DMS 273 treated with DMSO at 0.1 percent for 48 hours (cell line): ENCODE measurements at places on chromosomes 3 and 15.
A peak's percentile ranks its signal among the peaks of the same experiment; 100 is the strongest.

DNA sequence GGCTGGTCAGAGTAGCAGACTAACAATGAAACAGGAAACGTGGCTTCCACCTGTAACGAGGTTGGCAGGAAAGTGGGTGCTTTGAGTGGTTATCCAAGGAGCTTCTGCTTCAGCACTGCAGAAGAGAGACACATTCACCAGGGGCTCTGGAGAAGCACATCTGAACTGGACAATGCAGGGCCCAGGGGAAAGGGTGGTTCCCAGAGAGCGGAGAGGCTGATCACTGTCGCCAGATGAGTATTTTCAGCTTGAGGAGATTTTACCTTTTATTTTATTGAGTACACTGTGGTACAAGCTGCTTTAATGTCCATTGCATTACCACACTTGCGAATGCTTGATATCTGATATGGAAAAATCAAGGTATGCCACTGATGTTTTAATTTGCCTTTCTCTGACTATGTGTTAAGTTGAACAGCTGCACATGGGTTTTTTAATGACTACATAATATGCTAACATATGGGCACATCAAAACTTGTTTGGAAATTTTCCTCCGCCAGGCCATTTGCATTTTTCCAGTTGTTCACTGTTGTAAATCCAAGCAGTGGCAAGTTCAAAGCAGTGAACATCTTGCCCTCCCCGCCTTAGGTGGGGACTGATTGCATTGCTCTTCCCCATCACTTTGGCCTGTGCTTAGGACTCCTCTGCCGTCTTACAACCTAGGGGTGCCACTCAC is 52.1 kb downstream of the LRTM1 start:
- peak; percentile 71 for DNase-seq

DNA sequence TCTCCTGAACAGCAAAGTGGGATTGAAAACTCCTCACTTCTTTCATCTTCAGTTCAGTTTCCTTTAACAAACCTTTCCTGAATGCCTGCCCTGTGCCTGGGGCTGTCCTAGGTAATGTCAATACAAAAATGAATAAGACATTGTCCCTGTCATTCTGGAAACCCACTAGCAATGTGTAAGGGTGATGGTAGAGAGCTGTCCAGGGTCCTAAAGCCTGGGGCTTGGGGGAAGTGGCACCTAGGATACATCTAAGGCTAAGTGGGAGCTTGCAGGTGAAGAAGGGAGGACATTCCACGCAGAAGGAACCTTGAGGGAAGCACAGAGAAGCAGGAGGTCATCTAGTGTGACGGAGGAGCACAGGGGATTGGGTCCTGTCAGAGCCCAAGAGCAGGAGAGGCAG is 212.7 kb upstream of the PPP2R3A start:
- no peak for DNase-seq

- DNase-seq, result no peak
These were observed 984 bp upstream of the EDC3 start for GRCh38 chr15:74696808-74697207.

- no peak for DNase-seq
These were observed 49.7 kb upstream of the GPD1L start for GRCh38 chr3:32056559-32057290.

GRCh38 chr3:140715035-140715434 is 37.2 kb downstream of the TRIM42 start:
- no peak for DNase-seq

- DNase-seq, result no peak
These were observed 67.2 kb downstream of the CRTC3 start for GRCh38 chr15:90596943-90597342.

DNA sequence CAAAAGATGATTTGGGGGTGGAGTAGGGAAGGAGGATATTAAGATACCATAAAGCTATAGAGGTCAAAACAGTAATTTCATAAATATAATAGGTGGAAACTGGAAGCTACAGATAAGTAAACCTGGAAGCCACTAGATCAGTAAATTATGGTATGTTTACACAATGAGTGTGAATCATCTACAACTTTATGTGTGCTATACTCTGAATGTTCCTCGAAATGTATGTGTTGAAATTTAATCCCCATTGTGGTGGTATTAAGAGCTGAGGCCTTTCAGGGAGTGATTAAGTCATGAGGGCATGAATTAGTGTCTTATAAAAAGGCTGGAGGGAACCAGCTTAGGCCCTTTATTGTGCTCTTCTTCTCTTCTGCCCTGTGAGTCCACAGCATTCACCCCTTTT is 25.2 kb downstream of the EOMES start:
- DNase-seq, result no peak

DNA sequence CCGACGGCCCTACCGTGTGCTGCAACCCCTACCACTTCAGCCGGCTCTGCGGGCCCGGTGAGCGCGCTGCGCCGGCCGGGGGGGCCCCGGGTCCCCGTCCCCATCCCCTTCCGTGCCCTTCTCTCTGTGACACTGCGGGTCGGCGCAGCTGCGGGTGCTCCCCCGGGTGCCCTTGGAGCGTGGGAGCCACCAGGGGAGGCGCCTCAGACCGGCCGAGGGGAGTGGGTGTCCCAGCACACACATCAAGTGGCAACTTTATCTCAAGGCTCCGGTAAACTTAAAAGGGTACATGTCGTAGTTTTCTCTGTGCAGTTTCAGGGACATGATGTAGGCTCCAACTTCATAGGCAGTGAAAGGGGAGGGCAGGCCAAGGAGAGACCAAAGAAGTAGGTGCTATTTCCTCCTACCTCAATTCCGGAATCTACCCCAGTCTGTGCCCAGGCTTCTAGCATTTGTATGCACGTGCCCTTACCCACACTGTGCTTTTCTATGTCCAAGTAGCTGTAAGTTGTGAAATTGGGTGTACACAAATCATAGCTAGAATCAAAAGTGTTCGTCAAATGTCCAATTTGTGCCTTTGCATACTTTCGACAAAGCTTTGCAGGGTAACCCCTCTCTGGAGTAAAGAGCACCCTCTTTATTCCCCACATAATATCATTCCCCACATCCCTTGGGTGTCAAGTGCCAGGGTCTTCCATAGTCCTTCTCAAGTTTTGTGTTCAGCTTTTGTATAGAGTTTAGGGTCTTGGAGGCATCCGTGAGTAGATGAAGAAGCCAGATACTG is 2.2 kb downstream of the SMAD6 start:
- no peak for DNase-seq

DNA sequence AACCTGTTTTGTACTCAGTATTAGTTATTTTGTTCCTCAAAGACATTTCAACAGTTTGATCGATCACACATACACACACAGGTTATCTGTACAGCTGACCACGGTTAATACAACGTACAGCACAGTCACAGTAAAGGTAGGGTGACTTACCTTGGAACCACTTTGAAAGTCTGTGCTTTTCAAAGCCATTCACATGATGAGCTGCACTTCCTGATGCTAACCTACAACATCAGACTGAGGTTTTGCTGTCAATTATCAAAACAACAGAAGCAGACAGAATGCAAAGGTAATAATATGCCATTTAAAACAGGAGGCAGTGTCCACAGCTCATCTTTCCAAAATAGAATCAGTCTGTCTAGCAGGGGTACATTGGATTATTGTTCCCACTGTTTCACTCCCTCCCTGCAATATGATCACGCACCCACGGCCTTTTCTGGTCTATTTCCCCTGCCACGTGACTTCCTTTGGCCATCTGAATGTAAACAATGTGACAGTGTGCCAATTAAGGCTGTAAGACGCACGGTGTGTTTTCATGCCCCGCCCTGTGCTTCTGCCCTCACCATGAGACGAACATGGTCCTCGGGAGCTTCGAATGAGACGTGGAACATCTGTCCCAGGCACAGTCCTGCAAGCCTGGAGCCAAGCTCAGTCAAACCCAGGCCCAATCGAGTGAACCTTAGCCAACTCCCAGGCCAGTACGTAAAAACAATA is 102.4 kb downstream of the FMN1 start:
- DNase-seq, result no peak

DNA sequence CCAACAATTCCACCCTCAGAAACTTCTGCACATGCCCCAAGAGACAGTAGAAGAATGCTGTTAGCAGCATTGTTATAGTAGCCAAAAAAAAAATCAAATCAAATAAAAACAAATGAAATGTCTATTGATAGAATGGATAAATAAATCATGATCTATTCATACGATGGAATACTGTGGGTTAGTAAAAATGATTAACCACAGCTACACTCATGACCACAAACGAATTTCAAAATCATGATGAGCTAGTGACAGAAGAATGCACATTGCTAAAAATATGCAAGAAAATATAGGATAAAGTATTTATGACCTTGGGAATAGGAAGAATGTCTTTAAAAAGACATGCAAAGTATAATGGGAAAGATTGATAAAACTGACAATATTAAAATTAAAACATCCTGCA is 57.5 kb upstream of the ACAN start:
- DNase-seq, result no peak

DNA sequence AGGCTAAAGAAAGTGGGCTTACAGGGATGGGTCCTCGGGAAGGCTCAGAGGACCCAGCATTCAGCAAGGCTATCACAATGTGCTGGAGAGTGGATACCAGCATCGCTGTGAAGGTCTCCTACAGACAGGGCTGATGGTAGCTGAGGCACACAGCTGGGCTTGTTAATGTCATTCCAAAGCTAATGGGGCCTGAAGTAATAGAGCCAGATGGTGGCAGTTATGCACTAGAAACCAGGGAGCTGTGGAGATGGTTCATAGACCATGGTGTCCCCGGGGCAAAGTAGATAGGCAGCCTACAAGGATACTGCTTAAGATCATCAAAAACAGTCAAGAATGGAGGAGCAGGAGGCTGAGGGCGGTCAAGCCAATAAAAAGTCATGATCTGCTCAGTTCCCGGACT is 24.8 kb upstream of the BOC start:
- DNase-seq, result peak; percentile 62

DNA sequence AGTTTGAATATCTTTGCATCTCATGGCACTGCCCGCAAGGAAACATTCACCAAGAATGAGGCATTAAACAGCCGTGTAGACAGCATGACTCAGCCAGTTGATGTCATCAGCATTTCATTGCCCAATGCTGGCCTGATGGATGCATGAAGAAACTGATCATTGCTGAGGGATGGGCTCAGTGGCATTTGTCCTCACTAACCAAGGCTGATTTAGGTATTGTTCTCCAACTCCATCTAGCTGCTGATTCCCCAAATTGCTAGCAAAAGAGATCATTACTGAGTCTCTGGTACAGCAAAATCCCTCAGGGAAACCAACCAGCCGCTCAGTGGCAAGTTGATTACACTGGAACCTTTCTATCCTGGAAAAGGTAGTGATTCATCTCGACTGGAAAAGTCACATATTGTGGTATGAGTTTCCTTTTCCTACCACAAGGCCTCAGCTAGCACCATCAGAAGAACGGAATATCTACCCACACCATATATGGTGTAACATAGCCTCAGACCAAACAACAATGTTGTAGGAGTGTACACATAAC is 186.5 kb upstream of the GAP43 start:
- DNase-seq, result no peak

GRCh38 chr3:10259798-10260197 is 11.5 kb downstream of the TATDN2 start:
- no peak for DNase-seq

DNA sequence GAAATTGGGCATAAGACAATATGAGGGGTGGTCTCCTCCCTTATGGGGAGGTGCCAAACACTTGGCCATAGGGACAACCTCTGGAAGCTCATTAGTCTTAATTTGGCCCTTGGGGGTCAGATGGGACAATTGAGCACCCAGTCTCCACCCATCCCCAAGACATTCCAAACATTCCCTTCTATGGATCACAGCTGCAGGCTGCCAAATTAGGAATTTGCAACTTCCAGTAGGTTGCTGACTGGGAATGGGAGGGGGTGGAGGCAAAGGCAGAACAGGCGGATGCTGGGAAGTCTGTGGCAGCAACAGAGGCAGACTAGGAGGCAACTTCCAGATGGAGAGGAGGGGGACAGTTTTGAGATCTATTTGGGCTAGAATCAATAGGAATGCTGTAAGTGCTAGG is 1.4 kb upstream of the PDHB start:
- DNase-seq, result no peak

- DNase-seq, result no peak
These were observed 44.8 kb downstream of the ANP32A start for GRCh38 chr15:68775671-68776476.

- DNase-seq, result peak; percentile 46
These were observed 72.1 kb downstream of the LRIG1 start for GRCh38 chr3:66428733-66429132.

- no peak for DNase-seq
These were observed at the start of gene POU1F1 for GRCh38 chr3:87276484-87276883. Gene POU1F1 (minus strand): TSS chr3:87276584. CDS start chr3:87276462, 122 bp downstream.

GRCh38 chr15:51876169-51876568 is 46.7 kb downstream of the TMOD3 start:
- DNase-seq, result no peak

DNA sequence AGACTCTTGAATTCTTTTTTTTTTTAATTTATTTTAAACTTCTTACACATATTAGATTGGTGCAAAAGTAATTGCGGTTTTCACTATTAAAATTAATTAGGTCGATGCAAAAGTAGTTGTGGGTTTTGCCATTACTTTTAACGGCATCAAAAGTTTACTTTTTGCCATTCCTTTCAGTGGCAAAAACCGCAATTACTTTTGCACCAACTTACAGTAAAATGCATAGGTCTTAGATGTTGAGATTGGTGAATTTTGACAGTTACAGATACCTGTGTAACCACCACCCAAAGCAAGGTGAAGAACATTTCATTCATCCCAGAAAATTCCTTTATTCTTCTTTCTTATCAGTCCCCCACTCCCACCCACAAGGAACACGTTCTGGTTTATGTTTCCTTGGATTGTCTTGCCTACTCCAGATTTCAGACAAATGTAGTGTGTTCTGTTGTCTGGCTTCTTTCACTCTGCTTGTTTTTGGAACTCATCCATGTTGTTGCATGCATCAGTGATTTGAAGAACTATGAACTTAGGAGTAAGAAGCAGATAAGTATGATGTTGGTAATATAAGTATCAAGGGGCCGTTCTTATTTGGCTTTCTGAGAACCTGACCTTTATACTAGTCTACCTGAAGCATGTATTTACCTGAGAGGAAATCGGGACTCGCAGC is 198.4 kb upstream of the UBE2E1 start:
- DNase-seq, result no peak

DNA sequence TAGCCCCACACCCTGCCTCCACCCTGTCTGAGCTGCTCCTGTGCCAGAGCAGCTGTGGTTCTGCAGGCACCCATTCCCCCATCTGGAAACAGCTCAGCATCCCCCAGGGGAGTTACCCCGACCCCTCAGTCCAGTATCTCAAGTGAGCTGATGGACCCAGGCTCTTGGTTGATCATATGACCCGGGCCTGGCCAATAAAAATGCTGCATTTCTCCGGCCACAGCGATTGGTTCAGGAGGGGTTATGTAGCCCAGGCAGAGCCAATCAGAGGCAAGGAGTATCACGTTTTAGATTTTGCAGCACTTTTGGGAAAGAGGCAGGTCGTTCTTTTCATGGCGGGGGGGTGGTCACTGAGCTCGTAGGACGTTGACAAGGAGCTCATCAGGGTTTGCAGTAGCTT is 120.8 kb downstream of the TPRA1 start:
- DNase-seq, result no peak
